ENCODE measurements at places on chromosomes 6 and 20.

- no peak for DNase-seq
Measured at GRCh38 chr6:76026101-76026500, 46.4 kb downstream of the IMPG1 start.

DNA sequence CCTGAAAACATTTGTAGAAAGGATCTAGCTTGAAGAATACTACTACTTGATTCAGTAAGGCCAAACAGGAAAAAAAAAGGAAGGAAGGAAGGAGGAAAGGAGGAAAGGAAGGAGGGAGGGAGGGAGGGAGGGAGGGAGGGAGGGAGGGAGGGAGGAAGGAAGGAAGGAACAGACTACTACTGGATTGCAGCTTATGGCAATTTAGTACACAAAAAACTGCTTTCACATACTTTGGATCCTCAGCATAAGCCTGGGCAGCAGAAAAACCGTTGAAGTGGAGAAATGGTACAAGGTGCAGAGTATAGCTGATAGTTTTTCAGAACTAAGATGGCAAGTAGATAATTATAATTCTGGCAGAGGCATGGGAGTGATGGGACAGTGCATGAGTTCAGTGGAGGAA lies 201.6 kb downstream of the BTBD9 start:
- DNase-seq, result no peak

DNA sequence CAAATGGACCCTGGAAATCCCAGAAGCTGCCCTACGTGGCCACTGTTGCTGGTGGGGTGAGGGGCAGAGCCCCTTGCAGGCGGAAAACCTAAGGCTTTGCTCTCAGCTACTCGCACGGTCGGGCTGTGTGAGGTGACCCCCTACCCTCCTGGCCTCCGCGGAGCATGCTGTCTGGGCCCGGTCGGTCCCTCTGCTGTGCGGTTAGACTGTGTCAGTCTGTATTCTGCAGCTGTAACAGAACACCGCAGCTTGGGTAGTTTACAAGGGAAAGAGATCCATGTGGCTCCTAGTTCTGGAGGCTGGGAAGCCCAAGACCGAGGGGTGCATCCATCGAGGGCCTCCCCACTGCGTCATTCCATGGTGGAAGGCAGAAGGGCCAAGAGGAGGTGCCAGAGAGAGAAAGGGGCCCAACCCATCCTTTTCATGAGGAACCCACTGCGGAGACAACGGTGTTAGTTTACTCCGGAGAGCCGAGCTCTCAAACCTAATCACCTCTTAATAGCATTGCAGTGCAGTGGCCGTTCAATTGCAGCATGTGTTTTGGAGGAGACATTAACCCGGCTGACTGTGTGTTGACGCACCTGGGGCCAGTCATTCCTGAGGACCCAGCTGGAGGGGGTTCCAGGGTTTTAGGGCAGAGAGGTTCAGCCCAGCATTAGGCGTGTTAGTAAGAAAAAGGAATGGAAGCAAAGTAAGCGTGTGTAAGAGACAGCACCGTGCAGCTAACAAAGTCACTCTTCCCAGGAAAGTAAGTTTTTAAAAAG lies 18.3 kb downstream of the COL9A3 start:
- no peak for DNase-seq

GRCh38 chr6:158020272-158020711 lies 38.6 kb downstream of the SYNJ2 start:
- no peak for DNase-seq

DNA sequence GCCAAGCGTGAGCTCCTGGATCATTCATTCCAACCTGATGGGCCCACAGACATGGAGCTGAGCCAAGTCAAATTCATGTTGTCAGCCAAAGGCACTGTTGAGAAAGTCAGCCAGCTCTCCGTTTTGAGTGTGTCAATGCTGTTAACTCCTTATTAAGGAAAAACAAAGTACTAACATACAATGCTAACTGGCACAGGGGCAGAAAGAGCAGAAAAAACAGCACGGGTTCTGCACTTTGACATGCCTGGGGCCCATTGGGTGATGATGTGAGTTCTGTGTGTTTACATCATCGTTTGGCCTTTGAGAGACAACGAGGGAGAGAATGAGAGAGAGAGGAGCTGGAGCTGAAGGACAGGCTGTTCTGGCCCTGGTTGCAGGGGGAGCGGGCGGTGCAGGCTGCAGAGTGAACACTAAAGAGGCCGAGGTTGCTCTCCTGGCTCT lies 85.9 kb downstream of the SMOC2 start:
- no peak for DNase-seq

DNA sequence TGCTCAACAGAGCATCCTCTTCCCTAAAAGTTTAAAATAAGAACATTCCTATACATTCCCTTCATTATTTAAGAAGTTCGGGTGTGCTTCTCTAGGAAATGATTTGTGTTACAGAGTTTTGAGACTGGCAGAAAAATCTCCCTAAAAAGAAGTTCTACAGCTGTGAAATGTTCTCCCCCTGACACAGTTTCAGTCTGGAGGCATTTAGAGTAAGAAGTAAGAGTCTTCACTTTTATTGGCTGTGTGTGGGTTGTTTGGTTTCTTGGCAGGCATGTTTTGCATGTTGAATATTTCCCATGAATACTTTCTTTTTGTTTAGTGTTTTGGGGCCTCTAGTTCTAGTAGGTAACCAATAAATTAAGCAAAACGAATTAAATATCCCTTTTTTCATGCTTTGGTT lies 195.9 kb downstream of the TENT5A start:
- no peak for DNase-seq

- no peak for DNase-seq
Measured at GRCh38 chr6:106648651-106649308, 19.4 kb downstream of the QRSL1 start.
